ENCODE measurements at places on chromosomes 2 and 18.

DNA sequence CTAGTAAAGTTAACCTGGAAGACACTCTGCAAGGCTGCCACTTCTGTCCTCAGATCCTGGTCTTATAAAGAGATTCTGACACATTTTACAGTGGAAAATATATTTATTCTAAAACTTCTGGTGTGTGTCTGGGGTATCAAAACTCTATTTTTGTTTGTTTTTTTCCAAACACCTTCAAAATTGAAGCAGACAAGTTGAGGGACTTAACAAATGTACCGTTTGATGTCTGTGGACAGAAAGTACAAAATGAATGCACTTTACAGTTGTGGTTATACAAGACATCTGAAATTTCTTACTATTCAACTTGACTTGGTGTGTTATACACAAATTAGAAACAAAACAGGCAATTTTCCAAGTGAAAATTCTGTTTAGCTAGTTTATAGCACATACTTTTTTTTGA lies 823.2 kb upstream of the SALL3 start:
- DNase-seq = no peak

DNA sequence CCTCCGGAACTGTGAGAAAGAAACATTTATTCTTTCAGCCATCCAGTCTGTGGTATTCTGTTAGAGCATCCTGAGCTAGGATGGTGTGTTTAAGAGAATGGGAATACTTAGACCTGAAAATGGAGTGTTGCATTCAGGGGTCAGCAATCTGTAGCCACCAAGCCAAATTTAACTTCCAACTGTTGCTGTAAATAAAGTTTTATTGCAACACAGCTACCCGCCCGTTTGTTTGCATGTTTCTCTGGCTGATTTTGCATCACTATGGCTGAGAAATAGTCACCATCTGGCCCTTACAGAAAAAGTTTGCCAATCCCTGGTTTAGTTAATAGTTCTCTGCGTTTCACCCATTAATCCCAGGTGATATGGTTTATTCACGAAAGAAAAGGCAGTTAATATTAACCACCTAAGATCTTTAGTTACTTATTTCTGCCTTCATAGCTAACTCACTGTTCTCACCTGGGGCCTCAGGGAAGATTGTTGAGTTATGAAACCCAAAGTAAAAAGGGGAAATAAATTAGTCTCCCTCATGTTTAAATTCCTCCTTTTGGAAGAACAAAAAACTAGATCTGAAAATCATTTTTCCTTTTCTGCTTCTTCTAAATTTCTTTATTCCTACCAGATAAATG lies 9.5 kb upstream of the CYS1 start:
- no peak for DNase-seq

- no peak for DNase-seq
These were observed 46.6 kb downstream of the VAPA start for GRCh38 chr18:9960258-9960904.

- DNase-seq = peak; percentile 85
These were observed 36.1 kb upstream of the MRPL33 start for GRCh38 chr2:27735263-27735904.

DNA sequence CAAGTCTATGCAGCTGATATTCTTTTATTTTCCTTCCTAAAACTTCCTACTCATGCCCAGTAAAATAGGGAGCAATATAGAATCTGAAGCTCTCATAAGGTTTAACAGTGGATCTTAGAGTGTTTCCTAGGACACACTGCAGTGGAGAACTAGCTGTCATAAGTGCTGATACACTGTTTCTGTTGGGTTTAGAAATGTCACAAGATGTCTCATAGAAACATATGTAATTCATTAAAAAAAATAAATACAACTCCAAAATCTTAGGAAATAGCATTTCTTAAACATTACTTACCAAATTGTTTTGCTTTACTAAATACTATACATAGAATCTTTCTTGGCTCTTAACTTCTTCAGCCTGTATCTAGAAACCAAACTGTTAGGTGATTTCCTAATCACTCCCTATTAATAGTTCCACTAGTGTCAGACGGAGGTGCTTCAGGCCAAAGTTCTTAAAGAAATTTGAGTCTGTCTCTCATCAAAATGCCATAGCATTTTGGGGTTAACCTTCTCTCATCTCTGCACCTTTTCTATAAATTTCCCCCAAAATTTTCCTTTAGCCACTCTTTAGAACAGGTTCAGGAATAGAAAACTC lies 93.7 kb downstream of the CERKL start:
- DNase-seq = no peak

- no peak for DNase-seq
These were observed 339.0 kb upstream of the LRRTM1 start for GRCh38 chr2:80643598-80643997.

DNA sequence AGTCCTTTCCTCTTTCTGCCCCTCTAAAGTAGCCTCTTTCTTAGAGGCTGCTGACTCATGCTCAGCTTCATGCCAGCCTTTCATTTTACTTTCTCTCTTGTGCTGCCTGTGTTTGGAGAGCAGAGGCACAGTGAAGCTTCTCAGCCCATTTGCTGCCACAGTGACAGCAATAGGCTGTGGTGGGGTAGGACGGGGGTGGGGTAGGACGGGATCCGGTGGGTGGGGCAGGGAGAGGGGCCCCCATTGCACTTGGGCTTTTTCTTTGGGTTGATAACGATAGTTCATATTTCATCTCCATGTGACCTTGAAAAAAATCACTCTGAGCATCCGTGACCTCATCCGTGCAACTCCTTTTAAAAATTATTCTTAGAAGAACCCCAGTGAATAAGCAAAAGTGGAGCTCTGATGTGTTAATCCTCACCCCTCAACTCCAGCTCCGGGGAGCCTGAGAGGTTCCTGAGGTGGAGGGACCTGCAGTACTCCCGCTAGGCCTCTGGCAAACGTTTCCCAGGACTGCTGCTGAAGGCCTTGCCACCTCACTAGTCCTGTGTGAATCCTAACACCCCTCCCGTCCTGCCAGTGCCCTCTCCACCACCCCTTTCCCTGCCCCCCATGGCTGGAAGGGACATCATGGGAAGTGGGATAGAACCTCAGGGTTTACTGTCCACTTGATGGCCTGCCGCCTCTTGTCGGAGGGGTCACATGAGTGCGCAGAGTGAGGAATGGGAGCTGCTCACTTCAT lies 70.8 kb downstream of the INPP4A start:
- no peak for DNase-seq

DNA sequence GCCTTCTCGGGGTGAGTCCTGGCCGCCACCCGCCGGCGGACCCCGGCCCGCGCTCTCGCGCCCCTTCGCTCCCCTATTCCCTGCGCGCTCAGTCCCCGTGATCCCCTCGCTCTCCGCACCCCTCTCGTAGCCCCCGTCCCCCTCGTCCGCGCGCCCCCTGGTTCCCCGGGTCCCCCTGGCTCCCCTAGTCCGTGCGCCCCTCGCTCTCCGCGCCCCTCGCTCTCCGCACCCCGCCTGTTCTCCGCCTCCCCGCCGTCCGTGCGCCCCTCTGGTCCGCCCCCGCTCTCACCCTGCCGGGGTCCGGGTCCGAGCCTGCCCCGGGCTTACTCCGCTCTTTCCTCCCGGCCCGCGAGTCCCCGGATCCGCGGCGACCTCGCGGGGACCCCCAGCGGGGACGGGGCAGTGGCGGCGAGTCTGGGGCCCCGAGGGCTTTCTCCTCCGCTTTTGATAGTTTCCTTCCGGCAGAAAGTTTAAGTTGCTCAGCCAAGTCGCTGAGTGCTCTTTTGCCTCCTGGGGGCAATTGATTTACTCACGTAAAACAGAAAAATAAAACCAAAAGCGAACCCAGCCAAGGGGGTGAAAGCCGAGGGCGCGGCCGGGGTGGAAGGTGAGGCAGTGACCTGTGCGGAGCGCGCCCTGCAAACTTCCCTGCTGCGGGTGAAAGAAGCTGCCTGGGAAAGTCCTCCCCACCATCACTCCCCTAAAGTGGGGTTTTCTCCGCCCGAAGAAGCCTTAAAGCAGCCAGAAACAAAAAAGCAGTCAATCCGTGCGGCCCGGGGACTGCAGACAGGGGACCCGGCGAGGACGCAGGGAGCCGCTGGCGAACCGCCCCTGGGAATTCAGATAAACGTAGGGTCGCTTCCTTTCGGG lies 568 bp downstream of the RAB31 start:
- DNase-seq = no peak

DNA sequence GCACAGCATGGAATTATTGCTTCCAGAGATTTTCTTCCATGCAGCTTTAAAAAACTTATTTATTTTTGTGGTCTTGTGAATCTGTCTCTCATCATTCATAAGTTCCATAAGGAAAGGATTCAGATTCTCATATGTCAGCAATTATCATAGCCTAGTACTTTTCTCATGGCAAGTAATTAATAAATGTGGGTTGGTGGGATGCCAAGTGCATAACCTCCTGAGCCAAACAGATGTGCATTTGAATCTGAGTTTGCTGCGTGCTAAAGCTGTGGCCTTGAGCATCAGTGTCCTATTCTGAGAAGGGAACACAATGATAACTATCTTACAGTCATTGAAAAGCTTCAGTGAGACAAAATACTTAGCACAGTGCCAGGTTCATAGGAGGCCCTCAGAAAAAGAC lies 331.9 kb downstream of the PDE11A start:
- DNase-seq = no peak

DNA sequence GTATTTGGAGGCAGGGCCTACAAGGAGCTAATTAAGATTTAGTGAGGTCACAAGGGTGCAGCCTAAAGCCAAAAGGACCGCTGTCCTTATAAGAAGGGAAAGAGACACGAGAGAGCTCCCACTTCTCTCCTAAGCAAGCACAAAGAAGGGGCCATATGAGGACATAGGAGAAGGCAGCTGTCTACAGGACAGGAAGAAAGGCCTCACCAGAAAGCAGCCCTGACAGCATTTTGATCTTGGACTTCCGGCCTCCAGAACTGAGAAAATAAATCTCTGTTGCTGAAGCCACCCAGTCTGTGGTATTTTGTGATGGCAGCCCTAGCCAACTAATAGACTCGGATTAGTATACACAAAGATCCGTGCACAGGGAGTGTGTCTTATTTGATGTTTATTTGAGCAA lies 139.7 kb downstream of the B3GNT2 start:
- no peak for DNase-seq

DNA sequence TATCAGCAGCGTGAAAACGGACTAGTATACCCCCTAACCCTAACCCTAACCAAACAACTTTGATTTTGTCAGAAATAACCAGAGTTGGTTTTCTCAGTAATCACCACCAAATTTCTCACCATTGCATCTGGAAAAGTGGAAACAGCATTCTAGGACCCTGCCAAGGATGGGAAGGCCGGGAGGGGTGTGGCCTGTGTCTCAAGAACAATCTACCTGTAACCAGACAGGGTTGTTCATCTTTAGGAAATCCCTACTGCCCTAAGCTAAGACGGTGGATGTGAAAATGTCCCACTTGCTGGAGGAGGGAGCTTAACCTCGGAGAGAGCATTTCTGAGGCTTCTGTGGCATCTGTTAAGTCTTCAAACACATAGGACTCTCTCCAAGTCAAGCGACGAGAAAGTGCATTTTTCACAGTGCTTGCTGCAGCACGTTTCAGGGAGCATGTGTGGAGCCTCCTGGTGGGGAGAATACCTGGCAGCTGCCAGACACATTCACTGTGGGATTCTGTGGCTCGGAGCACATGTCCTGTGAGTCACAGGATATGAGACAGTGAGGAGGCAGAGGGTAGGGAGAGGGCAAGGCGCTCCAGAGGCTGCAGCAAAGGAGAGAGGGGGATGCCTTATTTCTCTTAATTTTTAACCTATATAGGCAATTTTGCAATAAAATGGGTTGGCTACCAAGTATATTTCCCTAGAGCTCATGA lies 207.5 kb downstream of the SPP2 start:
- peak; percentile 93 for DNase-seq

GRCh38 chr2:221969087-221969829 lies 329.5 kb downstream of the PAX3 start:
- peak; percentile 58 for DNase-seq

All from urothelium cell line (cell line).